RWPE2 (cell line): ENCODE measurements at places on chromosomes 13 and 19.
A peak's percentile ranks its signal among the peaks of the same experiment; 100 is the strongest.

DNA sequence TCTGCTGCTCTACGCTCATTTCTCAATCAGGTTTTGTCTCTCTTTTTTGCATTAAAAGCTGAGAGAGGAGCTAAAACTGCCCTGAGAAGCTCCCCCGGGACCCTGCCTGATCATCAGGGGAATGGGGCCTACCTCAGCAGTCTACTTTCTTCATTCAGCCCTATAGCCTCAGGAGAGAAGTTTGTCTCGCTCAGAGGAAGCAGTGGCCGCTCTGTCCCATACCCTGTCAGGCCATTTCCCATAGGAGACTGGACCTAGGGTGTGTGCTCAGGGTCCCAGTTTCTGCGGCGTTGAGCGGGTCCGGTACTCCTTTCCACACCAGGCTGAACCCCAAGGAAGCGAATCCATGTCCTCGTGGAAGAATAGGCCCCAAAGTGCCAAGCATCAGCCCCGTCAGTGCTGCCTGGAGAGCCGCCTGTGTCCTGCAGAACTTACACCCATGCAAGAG is 21.7 kb downstream of the UBE2L5 start:
- DNase-seq: no peak

DNA sequence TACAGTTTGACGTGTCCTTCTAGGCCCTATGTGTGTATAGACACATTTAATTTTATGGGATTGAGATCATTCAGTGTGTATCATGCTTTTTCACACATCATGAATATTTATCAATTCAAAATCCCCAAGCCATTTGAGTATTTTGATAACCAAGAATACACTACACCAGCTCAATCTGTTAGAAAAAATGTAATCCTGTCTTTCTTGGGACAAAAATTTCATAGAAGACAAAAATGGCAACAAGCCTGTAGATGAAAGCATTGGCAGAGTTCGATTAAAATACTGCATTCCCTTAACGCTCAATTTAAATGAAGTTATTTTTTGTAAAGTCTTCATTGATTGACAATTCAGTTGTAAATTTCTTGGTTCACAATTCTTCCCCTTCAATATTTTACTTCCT is 41.9 kb downstream of the WDR87 start:
- DNase-seq: no peak

GRCh38 chr13:88908961-88909441 is 1237.8 kb downstream of the SLITRK5 start:
- no peak for DNase-seq

GRCh38 chr13:90867336-90867683 is 480.2 kb upstream of the MIR17HG start:
- no peak for DNase-seq

DNA sequence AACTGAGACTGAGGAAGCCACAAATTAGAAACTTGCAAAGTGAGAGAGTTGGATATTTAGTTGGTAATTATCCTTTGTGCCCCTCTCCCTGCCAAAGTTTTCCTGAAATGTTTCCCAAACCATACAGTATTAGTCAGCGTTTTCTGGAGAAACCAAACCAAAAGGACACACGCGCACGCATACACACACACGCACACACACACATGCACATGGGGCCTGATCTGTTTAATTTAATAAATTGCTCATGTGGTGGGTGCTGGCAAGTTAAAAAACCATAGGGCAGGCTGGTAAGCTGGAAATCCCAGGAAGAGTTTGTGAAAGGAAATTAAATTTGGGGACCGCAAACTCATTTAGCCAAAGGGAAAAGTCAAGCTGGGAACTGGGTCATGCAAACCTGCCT is 11.7 kb upstream of the CYSLTR2 start:
- no peak for DNase-seq

DNA sequence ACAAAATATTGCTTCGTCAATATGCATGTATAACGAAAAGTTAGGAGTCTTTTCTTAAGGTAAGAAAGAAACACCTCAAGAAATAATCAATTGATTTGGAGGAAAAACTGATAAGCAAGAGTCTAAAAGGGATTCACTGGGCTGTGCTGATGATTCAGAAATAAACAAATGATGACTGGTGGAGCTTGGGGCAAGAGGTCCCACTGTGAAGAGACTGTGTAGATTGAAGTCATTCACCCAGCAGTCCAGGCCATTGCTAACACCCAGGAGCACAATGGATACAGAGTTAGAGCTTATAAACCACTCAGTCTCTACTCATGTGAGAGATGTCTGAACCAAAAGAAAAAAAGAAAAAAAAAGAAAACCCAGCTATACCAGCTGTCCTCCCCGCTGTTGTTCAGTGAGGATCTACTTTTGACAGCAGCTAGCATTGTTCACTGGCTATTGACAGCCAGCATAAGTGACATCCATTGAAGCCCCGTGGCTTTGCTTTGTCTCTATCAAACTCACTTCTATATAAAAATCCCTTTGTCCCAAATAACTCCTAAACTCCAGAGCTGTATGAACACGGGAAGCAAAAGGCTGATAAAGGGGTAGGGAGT is 255.5 kb downstream of the KCTD12 start:
- DNase-seq: no peak

- no peak for DNase-seq
Observed at GRCh38 chr19:33193865-33194362, at the start of gene LRP3. Gene LRP3 (plus strand): TSS chr19:33194330. CDS start chr19:33194786, 456 bp downstream.

DNA sequence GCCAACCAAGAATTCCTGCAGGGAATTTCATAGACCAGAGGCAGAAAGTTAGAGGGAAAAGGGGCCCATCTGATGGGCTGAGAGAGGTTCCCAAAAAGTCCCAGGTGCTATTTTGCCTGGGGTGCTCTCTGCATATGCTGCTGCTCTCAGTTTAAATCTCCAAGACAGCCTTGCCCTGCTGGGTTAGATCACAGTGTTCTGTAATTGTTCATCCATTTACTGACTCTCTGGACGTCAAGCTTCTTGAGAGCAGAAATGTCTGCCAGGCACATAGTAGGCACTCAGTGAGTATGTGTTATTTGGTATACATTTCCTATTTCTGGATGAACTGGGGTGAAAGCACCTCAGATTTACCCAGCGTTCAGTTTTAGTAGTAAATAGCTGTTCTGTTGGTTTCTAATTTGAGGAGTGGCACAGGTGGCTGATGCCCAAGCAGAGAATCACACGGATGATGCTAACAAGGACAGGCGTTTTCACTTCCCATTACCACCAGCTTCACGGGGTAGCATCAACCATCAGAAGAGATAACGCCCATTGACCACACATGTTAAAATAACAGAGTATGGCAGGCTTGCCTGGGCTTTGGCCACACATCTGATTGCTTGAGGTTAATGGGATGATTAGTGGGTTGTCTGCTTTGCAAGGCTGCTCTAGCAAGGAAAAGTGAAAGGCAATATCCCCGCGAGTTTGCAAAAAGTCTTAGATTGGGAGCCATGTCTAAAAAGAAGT is 161.1 kb downstream of the SLC7A1 start:
- no peak for DNase-seq

GRCh38 chr13:113078902-113079780 is 26.4 kb upstream of the F7 start:
- peak; percentile 38 for DNase-seq
